ENCODE measurements at places on chromosomes 4 and X.

GRCh38 chr4:187380181-187380581, 615.4 kb upstream of the ZFP42 start:
- no peak for DNase-seq

DNA sequence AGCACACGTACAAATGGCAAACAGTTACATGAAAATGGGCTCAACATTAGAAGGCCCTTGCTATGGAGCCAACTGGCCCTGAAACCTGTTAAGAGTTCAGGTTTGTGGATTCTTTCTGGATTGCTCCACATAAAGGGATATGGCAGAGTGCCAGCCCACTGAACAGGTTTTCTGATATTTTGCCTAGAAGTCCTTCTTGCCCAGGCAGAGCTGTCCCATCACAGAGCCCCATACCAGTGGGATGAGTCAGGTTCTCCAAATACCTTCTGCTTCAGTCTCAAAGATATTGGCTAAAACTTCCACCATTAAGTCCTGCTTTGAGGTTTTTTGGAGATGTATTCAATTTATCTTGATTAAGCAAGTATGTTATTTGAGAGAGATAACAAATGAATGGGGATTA, 146.8 kb upstream of the IL1RAPL2 start:
- DNase-seq = no peak

DNA sequence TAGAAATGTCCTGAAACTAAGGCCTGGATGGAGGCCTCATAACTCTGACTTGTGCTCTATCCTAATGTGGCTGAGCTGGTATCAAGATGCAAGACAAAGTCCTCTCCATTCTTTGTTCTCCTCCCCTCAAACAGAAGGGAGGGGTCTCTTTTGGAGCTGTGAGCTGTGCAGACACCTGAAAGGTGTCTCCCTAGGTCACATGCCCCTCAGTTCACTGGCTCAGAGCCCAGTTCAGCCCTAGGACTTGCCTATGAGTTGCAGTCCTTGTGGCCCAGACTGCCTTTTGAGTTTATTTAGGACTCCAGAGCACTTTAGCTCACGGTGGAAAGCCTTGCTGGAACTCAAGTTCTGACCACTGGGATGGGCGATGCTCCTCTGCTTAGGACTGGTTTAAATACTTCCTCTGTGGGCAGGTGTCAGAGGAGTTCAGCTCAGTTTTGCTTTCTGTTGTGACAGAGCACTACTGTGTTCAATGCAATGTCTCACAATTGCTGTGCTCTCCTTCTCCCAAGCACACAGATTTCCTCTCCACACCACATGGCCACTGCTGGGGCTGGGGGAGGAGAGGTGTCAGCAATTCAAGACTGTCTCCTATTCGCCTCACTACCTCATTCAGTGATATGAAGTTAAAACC, 84.8 kb upstream of the ZNF827 start:
- no peak for DNase-seq

GRCh38 chr4:147639388-147639787, 22.2 kb downstream of the TMEM184C start:
- DNase-seq = no peak

DNA sequence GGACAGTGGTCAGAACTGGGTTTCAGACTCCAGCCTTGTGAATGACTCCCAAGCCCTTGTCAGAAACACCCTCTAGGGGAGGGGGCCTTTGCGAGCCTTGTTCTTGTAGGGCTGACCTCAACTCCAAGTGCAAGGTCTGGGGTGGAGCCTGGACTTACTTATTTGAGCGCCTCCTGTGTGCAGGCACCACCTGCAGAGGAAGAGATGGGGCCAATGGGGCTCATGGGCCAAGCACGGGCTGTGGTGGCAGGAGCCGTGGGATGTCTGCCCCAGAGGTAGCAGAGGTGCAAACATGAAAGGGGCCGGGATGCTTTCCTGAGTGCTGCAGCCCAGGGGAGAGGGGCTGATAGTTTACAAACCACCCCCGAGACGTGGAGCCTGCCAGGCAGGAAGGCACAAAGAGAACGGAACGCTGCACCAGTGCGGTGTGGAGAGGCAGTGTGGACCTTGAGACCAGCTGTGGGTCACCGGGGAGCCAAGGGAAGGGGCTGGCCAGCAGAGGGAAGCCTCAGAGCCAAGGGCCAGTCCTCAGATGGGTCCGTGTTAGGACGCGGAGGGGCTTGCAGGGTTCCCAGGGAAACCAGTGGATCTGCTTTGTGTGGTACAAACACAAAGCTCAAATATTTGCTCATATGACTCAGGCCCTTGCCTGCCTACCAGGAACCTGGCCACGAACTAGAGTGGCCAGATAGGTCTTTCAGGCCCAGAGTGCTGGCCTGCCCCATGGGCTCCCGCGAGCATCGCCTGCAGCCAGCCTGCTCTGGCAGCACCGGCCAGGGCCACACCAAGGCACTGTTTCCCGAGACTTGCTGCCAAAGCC, 8.7 kb upstream of the TADA2B start:
- no peak for DNase-seq

DNA sequence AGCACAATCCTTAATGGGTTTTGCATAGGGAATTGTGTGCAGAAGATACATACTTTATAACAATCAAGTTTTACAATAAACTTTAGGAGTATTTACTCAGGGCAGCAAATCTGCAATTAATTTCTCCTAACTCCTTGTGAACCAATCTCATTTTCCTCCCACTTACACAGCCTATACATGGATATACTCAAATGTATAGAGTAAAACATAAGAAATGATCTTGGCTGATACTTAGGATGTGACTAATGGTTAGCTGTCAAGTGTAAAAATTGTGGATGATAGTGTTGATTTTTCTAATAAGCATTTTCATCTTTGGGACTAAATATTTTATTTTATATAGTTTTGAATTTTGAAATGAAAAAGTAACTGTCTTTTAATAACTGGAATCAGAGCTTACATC, 759.6 kb downstream of the GRID2 start:
- DNase-seq = no peak

DNA sequence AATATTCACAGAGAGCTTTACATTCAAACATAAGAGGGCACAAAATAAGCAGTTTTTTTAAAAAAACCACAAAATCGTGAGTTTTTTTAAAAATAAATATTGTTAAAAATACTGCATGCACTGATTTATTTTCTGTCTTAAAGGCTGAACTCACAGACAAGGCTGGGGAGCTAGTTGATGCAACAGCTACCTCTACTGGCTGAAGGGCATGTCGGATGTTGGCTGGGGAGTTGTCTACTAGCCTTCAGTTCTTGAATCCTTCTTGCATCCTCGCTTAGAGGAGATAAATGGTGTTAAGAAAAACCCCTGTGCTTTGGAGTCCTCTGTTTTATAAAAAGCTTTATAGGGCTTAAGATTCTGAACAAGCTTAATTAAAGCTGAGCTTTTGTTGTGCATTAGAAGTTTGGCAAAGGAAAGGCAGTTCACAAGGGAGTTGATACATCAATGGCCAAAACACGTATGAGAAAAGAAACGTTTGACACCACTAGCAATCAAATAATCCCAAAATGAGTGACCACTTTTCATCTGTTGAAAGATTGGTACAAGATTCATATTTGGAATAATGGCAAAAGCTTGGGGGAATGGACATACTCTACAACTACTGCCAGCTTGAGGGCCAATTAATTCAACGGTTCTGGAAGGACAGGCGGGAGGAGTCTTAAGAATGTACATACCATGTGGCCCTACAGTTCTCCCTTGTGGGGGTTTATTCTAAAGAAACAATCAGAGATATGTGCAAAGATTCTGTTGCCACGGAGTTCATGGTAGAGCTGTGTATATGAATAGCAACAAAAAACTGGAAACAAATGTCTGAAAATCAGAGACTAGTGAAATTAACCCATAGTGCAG, 94.7 kb downstream of the SEL1L3 start:
- no peak for DNase-seq

GRCh38 chrX:66022632-66023384, 17.1 kb downstream of the VSIG4 start:
- DNase-seq = no peak

DNA sequence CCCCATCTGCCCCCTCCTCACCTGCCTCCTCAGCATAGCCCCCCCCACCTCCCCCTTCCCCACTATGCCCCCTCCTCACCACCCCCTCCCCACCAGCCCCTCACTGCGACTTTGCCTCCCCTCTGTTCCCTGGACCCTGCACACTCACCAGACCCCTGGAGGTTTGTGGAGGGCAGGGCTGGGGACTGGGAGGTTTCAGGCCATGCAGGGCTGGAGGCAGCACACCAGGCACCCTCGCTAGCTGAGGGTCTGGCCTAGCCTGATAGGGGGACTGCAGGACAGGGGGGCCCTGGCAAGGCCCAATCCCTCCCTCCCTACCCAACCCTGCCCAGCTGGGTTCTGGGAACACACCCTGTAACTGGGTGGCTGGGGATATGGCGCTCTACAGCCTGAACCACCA, 28.0 kb downstream of the TACC3 start:
- no peak for DNase-seq

DNA sequence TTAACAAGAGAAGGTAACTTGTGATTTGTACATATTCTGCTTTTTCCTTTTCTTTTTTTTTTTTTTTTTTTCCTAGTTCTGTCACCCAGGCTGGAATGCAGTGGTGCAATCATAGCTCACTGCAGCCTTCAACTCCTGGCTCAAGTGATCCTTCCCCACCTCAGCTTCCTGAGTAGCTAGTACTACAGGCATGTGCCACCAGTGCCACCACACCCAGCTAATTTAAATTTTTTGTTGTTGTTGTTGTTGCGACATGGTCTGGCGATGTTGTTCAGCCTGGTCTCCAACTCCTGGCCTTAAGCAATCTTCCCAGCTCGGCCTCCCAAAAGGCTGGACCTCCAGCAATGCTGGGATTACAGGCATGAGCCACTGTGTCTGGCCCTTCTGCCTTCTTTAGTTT, 1.5 kb upstream of the TACR3 start:
- DNase-seq = no peak

DNA sequence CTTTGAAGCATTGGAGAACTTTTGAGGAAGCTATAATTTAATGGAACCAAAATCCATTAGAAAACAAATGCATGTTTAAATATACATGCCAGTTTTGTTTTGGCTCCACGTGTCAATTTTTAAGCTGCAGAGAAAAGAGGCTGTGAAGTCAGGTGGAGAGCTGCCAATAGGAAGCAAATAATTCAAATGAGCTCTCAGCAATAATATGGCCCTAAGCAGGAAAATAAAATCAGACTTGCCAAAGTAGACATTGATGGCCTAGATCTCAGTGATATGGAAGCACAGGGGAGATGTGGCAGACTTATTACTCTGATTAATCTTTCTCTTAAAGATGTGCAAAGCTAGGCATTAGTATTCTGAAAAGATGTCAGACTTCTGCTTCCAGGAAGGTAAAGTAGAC, 769.8 kb upstream of the NDST4 start:
- DNase-seq = no peak

GRCh38 chrX:53686151-53686885, at the start of gene HUWE1:
Gene HUWE1, minus strand, starts transcription at chrX:53686719. Its CDS starts 32,612 bp downstream, at chrX:53654107.
- peak; percentile 74 for DNase-seq

GRCh38 chr4:76736414-76736813, 161.5 kb downstream of the SOWAHB start:
- no peak for DNase-seq

GRCh38 chr4:42843694-42844093, 48.8 kb upstream of the GRXCR1 start:
- no peak for DNase-seq

DNA sequence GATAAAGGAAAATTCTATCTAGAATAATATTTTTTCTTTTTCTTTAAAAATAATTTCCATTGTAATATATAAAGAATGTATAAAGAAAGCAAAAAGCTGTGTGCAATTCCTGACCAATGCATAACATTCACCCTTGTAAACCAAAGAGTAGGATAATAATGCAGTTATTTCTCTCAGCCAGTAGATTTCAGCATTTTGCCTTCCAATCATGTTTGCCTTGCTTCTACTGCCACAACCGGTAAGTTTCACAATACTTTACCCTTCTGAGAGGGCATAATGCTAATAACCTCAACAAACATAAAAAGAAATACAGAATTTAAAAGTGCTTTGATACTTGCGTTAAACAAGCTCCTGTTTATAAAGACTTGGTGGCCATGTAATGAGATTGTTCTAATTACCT, 59.9 kb downstream of the CHIC2 start:
- DNase-seq = no peak

DNA sequence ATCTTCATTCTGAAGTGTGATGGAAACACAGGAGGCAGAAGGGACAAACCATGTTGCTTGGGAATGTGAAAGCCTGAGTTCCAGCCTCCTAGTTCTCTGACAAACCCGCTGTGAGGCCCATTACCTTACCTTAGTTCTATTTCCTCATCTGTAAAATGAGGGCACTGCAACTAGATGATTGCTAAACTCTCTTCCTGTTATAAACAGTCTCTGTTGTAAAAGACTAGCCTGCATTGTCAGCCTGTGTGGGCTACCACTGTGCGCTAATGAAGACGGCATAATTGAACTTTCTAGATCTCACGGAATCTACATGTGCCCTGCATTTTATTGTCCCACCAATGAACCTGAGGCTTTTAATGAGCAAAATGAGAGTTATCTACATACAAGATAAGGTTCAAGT, 147.2 kb downstream of the AFF2 start:
- no peak for DNase-seq

DNA sequence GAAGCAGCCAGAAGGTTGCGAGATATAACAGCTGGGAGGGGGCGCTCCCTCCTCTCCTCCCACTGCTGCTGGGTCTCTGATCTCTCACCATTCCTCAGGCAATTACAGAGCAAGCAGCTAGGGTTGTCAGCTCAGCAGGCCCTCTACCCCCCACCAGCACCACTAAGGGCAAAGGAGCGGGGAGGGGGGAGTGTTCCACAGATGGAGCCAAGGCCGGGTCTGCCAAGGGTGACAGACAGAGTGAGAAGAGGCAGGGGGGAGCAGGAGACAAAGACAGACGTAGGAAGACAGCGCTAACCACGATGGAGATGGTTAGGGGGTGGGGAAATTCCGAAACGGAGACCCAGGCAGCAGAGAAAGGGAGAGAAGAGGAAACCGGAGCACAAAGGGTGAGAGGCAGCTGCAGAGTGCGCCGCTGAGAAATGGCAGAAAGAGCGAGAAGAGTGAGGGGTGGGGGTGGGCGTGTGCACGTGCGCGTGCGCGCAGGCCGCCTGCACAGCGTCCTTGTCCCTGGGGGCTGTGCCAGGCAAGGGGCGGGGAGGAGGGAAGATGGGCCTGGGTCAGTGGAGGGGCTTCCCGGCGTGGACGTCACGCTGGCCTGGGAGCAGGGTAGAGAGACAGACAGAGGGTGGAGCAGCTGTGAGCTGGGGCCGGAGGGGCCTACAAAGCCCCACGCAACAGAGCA, 6.9 kb downstream of the L1CAM start:
- DNase-seq = peak; percentile 16

- DNase-seq = no peak
Observed at GRCh38 chr4:42339935-42340406, 57.3 kb upstream of the SHISA3 start.

All from NCI-H1436 treated with DMSO at 0.1 percent for 48 hours (cell line).